ENCODE measurements at places on chromosomes 16 and 17. TPM values are rescaled to one million over a fixed set of nuclear protein-coding genes. Genes with fewer than 3 reads are reported as not detected.

NDUFB10 gene
- total RNA-seq = 192 TPM

ATP1B2 gene
- total RNA-seq = 15.4 TPM

HNF1B gene
- total RNA-seq = not detected

FBXW10B gene
- not detected for total RNA-seq

RHBDL3 gene
- total RNA-seq = 12.5 TPM

SDR42E2 gene
- total RNA-seq = not detected

AIPL1 gene
- total RNA-seq = 0.57 TPM

PLEKHM1 gene
- total RNA-seq = 16.5 TPM

FBXO47 gene
- total RNA-seq = not detected

IFT20 gene
- total RNA-seq = 20.5 TPM

TXNDC11 gene
- 12.2 TPM for total RNA-seq

CCT6B gene
- 1.7 TPM for total RNA-seq

TSPAN10 gene
- 1.2 TPM for total RNA-seq

KCNJ18 gene
- not detected for total RNA-seq

TBC1D3H gene
- total RNA-seq = not detected

SLC38A8 gene
- not detected for total RNA-seq

DNAH2 gene
- total RNA-seq = 0.22 TPM

C17orf113 gene
- total RNA-seq = 1.0 TPM

BICDL2 gene
- total RNA-seq = 13.5 TPM

Data from H9 (cell line).